T-helper 1 cell treated with Interleukin-12 subunit alpha and Interleukin-12 subunit beta and Interleukin-4 antibody, amounts not matched to agents 30 ng/mL and 1 ng/mL, for 36 hours (primary cell): ENCODE measurements at places on chromosomes 5 and 9. TPM values are rescaled to one million over a fixed set of nuclear protein-coding genes. Genes with fewer than 3 reads are reported as not detected.

Gene AGXT2
- not detected in 2 replicates for total RNA-seq

Gene CDH18
- not detected in 2 replicates for total RNA-seq

Gene ADGRD2
- not detected in 2 replicates for total RNA-seq

Gene SCGB3A2
- total RNA-seq = not detected in 2 replicates

Gene GDF9
- total RNA-seq = 0.22 and 0.37 TPM in 2 replicates

Gene LVRN
- 0.07 TPM in 1 of 2 replicates, not detected in the other for total RNA-seq

Gene PCDHA9
- not detected in 2 replicates for total RNA-seq

Gene LHX3
- not detected in 2 replicates for total RNA-seq

Gene DMRT3
- total RNA-seq = not detected in 2 replicates

Gene FBP1
- total RNA-seq = 0.34 TPM in 1 of 2 replicates, not detected in the other

Gene BHMT
- total RNA-seq = not detected in 2 replicates

Gene CDC26
- total RNA-seq = 35.7 and 37.5 TPM in 2 replicates

Gene GMCL2
- total RNA-seq = not detected in 2 replicates

Gene ASS1
- 3.2 and 8.0 TPM in 2 replicates for total RNA-seq

Gene NUTM2G
- not detected in 2 replicates for total RNA-seq

Gene MZB1
- 83.6 and 83.7 TPM in 2 replicates for total RNA-seq

Gene AOPEP
- 16.0 and 19.7 TPM in 2 replicates for total RNA-seq
